Stimulated activated naive CD4-positive, alpha-beta T cell treated with Interleukin-2 at 50 U/mL for 16 hours (primary cell): ENCODE measurements at places on chromosomes 1 and 21.

- DNase-seq = no peak
Measured at GRCh38 chr1:93661829-93662474, 19.7 kb downstream of the BCAR3 start.

DNA sequence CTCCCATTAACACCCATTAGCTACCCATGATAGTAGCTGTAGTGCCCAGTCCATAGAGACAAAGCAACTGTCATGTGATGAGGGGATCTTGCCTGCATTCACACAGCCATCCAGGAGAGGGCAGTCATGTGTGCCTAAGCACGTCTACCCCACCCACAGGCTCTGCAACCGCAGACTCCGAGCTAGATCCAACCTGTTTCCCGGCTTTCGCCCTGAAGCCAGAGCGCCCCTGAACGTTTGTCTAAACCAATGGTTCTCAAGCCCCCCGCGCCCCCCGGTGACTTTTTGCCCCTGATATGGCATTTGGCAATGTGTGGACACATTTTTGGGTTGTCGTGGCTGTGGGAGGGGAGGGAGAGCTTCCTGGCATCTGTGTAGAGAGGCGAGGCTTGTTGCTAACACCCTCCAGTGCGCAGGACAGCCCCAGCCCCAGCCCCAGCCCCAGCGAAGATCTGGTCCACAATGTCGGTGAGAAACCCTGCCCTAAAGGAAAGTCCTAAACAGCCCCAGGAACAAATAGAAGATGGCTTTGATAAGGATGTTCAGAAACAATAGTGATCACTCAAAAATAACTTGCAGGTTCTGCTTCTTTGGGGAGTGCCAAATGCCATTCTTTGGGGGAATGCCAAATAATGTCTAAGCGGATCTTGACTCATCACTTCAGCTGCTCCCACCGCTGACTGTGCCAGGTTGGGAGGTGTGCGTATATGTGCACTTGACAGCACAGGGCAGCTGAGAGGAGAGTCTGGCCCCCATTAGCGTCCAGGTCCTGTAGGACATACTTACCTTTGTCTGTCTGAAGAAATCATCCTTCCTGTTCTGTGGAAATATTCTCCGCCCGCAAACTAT is 34.5 kb downstream of the SLC44A3 start:
- DNase-seq = peak; percentile 63

DNA sequence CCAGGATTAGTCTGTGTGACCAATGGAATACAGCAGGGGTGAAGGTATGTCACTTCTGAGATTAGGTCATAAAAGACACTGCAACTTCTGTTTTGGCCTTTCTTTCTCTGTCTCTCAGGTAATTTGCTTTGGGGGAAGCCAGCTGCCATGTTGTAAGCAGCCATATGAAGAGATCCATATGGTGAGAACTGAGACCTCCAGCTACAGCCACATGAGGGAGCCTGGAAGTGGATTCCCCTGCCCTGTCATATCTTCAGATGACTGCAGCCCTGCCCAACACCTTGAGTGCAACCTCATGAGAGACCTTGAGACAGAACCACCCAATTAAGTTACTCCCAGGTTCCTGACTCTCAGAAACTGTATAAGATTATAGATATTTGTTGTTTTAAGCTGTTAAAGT is 70.1 kb upstream of the ESRRG start:
- DNase-seq = no peak

- no peak for DNase-seq
Measured at GRCh38 chr1:76625886-76626678, 241.2 kb upstream of the ST6GALNAC5 start.

GRCh38 chr1:54297596-54298283 is 97.8 kb downstream of the MRPL37 start:
- DNase-seq = no peak

GRCh38 chr1:212401838-212402582 is 12.7 kb downstream of the PACC1 start:
- no peak for DNase-seq

GRCh38 chr21:25664491-25664931 is 25.5 kb downstream of the JAM2 start:
- DNase-seq = no peak

GRCh38 chr1:242847390-242847993 is 323.0 kb upstream of the PLD5 start:
- DNase-seq = no peak

DNA sequence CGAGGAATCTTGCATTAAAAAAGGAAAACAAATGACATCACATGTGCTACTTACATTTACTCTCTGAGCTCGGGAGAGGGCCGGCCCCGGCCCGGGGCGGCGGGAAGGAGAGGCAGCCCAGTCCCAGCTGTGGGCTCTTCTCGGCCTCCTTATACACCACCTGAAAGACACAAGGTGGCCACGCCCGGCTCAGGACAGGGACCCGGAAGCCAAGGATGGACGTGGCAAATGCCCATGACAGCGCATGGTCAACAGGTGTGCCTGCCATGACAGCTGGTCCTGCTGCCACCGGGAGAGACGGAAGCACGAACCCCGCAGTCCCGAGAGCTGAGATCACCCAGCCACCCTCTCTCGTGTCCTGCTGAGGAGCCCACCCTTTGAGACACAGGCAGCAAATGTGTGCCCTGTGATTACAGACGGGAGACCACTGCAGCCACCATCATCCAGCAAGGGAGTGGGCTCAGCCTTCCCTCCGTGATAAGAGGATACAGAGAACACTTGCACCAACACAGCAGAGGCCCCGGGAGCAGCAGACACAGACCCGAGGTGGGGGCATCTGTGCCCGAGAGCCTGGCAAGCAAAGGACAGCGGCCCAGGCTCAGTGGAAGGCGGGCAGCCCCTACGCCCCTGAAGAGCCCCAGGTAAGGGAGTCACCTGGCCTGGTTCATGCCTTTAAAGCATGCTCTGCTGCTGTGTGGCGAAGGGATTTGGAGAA is 8.7 kb downstream of the TPRG1L start:
- DNase-seq = no peak

DNA sequence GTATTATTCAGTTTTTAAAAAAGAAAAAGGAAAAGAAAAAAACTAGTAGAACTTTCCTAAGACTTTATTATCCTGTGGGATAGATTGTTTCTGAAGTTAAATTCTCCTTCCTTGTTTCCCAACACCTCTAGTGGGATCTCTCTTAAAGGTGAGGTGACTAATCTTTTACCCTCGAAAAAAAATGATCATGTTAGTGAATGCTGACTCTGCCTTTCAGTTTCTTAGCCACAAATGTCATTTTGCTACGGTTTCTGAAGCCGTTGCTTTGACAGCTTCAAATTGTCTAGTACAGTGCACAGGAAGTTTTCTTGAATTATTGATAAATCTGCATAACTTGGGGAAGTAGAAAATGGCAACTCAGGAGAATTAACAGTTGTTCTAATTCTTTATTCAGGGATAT is 13.0 kb upstream of the NEK7 start:
- DNase-seq = no peak

DNA sequence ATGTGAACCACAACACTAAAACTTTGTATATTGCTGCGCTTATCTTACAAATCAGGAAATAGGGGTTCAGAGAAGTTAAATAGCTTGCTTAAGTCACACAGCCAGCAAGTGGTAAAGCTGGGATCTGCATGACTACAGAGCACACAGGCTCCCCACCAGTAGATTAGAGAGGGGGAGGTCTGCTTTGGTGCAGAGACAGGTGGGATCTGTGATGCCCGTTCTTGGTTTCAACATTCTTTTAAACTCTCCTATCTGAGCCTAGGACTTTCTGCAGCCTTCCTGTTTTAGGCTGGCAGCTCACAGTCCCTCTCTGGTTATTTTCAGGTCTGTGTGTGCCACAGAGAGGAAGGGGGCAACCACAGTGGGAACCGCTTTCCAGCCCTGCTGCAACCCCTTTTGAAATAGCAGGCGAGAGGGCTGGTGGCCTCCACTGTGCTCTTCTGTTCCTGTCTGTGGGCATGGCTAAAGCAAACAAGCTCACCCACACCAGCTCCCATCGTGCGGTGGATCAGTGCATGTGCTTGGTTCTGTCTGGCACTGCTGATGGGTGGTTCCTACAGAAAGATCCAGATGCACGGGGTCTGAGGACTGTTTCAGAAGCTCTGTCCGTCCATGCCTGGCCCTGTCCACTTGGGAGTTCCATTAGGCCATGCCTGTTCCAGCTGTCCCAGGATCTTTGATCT is 1.7 kb upstream of the IL6R start:
- peak; percentile 43 for DNase-seq

- DNase-seq = no peak
Measured at GRCh38 chr1:30684259-30684658, 39.1 kb downstream of the MATN1 start.

DNA sequence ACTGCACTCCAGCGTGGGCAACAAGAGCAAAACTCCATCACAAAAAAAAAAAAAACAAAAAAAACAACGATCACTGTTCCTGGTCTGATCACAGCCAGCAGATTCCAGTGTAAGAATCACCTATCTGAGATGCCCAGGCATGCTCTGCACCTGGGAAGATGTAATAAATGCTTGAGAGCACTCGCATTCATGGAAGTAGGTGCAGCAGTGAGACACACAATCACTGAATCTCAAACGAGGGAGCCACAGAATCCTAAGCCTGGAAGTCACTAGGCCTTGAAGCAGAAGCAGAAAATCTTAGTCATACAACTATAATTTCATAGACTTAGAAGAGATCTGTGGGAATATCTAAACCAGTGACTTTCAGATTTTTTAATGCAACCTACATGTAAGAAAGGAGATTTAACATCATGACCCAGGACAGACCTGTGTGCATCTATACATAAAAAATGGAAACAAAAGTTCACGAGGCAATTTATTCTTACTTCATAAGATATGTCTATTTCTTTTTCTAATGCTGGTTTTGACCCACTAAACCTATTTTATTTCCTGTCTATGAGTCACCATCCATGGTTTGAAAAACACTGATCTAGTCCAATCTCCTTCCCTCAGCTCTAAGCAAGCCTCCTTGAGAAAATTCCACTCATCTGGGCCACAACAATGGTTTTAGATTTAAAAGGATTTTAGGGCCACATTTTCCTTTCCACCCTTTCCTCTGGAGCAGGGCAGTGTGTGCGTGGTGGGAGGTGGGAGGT is 30.4 kb downstream of the RIMS3 start:
- DNase-seq = no peak

DNA sequence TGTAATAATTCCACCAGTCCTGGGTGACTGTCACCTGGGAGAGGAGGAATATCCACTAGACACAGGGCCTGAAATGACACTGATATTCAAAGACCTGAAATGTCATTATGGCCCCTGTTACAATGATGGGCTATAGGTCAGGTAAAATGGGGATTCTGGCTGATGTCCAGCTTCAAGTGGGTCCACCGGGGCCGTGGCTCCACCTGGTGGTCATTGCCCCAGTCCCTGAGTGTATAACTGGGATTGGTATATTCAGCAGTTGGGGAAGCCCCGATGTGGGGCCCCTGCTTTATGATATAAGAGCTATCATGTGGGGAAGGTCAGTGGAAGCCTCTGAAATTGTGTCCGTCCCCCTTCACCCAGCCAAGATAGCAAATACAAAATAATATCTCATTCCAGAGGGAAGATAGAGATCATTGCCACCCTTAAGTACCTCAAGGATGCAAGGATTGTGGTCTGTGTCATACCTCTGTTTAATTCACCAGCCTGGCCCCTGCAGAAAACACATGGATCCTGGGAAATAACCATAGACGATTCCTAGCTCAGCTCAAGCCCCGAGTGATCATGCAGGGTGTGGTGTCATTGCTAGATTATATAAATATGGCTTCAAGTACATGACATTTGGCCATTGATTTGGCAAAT is 19.4 kb downstream of the PLEKHO1 start:
- DNase-seq = peak; percentile 38

- DNase-seq = no peak
Measured at GRCh38 chr1:198893141-198893540, 254.3 kb downstream of the PTPRC start.

DNA sequence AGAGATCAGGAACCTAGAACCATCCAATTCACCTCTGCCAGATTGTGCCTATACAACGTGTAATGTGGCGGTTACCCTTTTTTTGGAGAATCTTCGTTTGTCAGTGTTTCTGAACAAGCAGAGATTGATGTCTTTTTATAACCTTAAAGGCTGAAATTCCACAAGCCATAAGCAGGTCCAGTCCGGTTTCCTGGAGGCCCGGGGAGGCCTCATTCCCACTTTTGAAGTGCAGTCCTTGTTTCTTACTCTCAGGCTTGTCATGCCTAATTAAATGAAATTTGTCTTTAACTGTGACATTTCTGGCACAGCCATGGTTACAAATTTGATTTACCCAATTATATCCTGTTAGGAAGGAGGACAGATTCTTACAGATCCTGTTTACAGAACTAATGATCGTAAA is 27.8 kb downstream of the ZNF362 start:
- no peak for DNase-seq

- DNase-seq = no peak
Measured at GRCh38 chr1:151668090-151668489, 48.5 kb downstream of the CELF3 start.

DNA sequence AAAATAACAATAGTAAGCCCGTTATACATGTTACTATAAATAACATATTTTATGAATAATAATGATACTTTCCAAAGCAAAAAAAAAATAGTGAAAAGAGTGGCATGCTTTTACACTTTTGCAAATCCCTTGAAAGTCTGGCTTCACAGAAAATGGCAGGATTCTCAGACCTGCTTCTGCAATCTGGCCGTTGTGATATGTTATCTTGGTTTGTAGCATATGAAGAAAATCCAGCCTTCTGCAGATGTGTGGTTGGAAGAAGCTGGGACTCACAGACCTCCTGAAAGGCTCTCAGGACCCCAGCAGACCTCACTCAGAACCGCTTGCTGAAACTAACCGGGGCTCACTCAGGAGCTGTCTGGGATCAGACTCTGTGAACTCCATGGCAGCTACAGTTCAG is 256.0 kb upstream of the TMEM51 start:
- DNase-seq = no peak

DNA sequence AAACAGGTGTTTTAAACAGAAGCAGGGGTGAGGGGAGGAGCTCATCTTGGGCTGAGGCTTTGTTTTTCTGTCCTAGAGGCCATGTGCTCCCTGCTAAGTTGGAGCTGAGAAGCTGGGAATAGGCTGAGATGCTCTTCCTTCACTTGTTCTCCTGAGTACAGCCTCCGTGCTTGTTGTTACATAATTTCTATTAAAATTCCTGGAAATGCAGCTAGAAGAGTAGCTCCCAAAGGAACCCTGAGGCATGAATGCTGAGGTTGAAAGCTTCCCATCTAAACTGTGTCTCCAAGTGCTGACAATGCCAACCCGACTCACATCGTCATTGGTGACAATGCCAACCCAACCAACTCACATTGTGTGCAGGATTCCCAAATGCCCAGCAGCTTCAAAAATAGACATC is 12.6 kb upstream of the ITPKB start:
- no peak for DNase-seq

DNA sequence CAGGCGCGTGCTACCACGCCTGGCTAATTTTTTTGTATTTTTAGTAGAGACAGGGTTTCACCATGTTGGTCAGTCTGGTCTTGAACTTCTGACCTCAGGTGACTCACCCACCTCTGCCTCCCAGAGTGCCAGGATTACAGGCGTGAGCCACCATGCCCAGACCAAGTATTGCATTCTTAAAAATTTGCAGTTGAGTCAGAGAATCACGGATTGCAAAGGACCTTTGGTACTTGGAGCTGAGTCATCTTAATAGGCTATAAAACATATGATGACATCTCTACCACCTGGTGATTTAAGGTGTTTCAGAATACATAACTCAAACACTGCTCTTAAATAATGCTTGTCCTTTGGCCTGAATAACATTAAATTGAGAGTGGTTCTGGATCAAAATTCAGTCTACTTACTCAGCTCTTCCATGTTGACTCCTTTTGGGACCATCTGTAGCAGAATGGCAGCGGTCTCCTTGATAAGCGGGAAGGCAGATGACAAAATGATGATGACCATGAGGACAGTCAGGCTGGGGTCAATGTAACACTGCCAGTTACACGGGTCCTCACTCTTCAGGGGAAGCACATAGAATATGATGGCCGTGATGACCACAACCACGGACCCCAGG is 10.4 kb downstream of the SLC30A10 start:
- DNase-seq = no peak
